ENCODE measurements at places on chromosomes 2 and 18.

GRCh38 chr2:109138449-109138848 lies 9.4 kb downstream of the SH3RF3 start:
- no peak for DNase-seq

DNA sequence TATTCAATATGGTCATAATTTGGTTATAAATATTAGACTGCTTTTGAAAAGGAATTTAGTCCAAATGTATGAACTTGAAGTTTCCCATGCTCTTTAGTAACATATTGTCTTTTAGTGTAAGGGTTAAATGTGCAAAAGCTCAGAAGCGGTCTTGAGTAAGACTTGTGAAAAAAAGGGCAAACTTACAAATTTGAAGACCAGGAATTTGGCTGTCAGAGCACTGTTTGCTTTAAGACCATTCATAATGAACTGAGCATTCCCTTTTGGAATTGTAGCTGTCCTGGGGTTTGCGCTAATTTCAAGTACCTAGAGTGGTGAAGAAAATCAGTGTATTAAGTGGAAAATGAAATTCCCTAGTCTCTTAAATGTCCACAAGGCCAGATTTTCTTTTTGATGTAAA lies 6.9 kb upstream of the ZEB2 start:
- DNase-seq: no peak

GRCh38 chr2:195468771-195469170 lies 188.3 kb upstream of the SLC39A10 start:
- DNase-seq: no peak

- DNase-seq: no peak
Measured at GRCh38 chr2:119522671-119523070, 1.6 kb downstream of the SCTR start.

- DNase-seq: peak; percentile 60
Measured at GRCh38 chr2:120875431-120875830, 139.8 kb downstream of the GLI2 start.

- no peak for DNase-seq
Measured at GRCh38 chr2:44579837-44580230, 218.1 kb downstream of the CAMKMT start.

DNA sequence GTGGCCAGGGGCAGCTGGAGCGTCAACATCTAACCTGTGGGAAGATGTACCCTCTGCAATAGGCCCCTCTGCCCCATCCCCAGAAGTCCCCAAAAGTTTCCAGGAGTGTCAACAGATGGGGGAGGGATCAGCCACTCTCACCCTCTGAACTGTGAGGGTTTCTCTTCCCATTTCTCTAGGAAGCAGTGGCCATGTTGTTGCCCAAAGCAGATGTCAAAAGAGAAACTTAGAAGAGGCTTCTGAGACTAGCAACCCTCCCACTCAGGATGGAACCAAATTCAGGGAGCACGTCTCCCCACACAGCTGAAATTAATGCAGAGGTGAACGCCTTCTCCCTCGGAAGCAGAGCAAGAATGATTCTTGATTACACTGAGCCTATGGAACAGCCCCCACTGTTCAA lies 70.3 kb downstream of the ARL4C start:
- no peak for DNase-seq

- no peak for DNase-seq
Measured at GRCh38 chr2:424306-425171, 136.6 kb upstream of the ALKAL2 start.

DNA sequence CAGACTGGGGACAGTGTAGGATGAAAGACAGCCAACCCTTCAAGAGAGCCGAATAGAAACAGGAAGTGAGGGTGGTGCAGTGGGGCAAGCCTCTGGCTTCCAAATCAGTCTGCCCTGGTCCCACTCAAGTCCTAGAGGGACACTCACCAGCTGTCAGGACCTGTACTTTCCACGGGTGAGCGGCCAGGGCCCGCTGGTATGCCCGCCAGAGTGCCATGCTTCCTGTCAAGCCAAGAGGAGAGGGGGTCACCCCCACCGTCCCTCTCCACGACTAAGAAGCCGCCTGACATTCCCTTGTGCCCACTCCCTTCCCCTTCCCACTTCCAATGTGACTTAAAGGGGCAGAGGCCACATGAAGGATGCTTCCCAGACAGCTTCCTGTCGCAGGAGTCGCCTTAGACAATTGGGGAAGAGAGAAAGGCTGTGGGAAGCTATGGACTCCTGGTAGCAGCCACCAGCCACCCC lies 564 bp downstream of the MPV17 start:
- no peak for DNase-seq

- no peak for DNase-seq
Measured at GRCh38 chr2:128469875-128470274, 151.2 kb upstream of the HS6ST1 start.

GRCh38 chr2:25401307-25402026 lies 59.7 kb upstream of the DNMT3A start:
- DNase-seq: no peak

GRCh38 chr18:58231930-58232329 lies 187.9 kb downstream of the NEDD4L start:
- no peak for DNase-seq

- DNase-seq: no peak
Measured at GRCh38 chr2:135999899-136000298, 14.5 kb upstream of the DARS1 start.

DNA sequence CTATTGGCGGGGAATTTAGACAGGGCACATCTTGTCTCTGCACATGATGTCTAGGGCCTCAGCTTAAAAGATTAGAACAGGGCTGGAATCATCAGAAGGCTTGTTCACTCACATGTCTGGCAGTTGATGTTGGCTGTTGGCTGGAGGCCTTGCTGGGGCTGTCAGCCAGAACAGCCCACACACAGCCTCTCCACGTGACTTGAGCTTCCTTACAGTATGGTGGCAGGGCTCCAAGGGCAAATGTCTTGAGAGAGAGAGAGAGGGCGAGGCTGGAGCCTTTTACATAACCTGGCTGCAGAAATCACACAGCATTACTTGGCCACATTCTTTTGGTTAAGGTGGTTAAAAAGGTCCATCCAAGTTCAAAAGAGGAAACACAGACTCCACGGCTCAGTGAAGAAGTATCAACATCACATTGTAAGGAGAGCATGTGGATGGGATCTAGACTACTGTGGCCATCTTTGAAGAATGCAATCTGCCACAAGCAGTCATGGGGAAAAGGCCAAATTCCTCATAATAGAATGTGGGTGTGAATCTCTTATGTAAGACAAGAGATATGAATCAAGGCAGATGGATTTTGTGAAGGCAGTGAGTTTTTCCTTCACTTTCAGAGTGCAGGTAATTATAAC lies 30.4 kb downstream of the SRSF7 start:
- peak; percentile 91 for DNase-seq

- DNase-seq: no peak
Measured at GRCh38 chr2:125310657-125311364, 1285.7 kb downstream of the CNTNAP5 start.

GRCh38 chr2:232584238-232584637 lies 33.7 kb downstream of the EIF4E2 start:
- DNase-seq: no peak

GRCh38 chr2:46856336-46856735 lies 59.3 kb downstream of the MCFD2 start:
- DNase-seq: no peak

DNA sequence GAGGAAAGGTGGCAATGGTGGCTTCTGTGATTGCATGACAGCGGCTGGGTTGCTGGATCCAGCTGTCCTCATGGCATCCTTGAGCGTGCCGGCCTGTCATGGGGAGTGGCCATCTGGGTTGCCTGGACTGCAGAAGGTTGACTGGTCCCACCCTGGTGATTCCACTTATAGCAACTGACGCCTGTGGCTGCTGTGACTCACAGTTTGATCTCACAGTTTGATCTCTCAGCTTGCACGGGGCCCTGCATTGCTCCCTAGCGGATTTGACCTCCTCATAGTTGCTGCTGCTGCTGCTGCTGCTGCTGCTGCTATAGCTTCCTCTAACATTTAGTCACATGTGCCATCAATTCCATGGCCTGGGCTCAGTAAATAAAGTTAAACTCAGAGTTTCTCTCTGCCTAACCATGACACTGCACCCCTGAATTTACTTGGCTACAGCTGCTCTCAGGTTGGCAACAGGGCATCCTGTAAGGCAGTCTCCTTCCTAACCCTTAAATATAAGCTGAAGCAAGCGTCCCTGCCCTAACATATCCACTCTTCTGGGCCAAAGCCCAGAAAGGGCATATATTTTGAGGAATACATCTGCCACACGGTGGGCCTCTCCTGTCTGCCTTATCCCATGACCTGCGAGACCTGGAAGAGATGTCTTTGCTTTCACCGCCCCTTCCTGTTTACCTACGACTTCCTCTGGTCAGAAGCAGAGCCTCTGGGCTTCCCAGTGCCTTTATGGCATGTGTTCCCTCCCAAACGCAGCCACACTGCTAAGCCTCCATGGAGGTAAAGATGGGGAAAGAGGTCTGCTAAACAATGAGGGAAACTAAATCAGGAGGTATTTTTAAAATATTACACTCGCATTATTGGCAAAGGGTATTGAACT lies 37.8 kb upstream of the CCDC150 start:
- DNase-seq: peak; percentile 92

- no peak for DNase-seq
Measured at GRCh38 chr2:101995804-101996203, 4.0 kb downstream of the IL1R2 start.

- no peak for DNase-seq
Measured at GRCh38 chr2:20025065-20025786, 12.8 kb upstream of the MATN3 start.

- DNase-seq: no peak
Measured at GRCh38 chr2:98455494-98455976, 10.9 kb downstream of the INPP4A start.

DNA sequence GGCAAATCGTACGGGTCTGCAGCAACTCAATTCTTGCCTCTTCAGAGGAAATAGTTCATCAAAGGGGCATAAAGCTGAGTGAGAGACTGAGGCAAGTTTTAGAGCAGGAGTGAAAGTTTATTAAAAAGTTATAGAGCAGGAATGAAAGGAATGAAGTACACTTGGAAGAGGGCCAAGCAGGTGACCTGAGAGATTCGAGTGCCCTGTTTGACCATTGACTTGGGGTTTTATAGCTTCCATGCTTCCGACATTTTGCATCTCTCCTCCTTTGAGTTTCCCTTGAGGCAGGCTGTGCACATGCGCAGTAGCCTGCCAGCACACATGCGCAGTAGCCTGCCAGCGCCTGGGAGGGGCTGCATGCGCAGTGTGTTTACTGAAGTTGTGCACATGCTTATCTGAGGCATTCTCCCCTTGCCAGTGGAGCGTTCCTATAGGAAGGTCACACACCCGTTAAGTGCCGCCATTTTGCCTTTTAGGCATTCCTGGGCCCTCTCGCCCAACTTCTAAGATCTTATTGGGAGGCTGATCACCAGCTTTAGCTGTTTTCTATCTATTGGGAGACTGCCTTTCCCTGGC lies 265.5 kb upstream of the MGAT5 start:
- DNase-seq: no peak

DNA sequence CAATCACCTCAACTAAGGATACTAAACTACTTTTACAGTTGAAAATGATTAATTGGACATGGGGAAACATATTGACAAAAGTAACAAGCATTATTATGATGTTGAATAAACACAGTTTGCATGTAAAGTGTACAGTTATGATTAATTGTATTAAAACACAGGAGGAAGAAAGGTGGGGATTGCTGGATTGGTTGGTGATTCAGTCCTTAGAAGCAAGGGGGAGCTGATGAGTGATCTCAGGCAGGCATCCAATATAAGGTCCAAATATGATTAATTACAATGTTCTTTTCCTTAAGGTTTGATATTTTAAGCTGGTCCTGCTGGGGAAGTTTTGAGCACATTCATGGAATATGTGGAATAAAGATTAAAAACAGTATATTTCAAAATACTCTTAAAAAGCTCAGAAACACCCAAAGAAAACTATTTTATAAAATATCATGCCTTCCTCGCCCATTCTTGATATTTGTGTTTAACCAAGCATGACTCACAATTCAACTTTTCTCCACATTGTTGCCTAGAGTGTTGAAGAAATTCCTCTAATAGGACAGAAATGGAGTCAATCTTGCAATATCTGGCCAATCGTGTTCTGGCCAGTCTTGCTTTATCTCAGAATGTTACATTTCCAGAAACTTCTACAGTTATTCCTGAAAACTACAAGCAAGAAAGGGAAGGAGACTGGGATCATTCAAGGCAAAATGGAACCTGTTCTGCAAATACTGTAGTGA lies 268.2 kb downstream of the RPIA start:
- no peak for DNase-seq

GRCh38 chr18:24797981-24798380 lies 337.5 kb downstream of the HRH4 start:
- no peak for DNase-seq

- no peak for DNase-seq
Measured at GRCh38 chr2:69624611-69625010, 18.9 kb downstream of the AAK1 start.

DNA sequence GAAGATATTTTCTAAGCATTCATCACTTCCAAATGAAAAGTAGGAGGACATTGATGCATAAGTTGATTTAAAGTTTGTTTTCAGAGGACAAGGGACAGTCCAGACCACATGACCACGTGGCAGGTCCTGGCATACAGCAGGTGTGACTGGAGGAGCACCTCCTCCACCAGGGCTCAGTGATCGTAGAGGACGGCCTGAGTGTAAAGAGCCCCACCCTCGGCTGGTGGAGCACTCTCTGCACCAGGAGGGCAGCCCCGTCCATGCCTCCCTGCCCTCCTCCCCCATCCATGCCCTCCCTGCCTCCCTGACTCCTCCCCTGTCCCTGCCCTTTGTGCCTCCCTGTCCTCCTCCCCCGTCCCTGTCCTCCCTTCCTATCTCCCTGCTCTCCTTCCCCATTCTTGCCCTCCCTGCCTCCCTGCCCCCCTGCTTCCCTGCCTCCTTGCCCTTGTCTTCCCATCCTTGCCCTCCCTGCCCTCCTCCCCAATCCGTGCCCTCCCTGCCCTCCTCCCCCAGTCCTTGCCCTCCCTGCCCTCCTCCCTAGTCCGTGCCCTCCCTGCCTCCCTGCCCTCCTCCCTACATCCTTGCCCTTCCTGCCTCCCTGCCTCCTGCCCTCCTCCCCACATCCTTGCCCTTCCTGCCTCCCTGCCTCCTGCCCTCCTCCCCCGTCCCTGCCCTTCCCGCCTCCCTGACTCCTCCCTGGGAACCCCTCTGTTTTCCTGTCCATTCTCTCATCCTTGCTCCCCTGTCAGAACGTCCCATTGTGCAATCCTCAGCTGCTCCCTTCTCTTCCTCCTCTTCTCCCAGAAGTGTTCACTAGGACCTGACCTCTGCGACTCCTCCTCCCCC lies 47.9 kb downstream of the ANKMY1 start:
- no peak for DNase-seq
